ENCODE measurements at places on chromosomes 6 and 20.

DNA sequence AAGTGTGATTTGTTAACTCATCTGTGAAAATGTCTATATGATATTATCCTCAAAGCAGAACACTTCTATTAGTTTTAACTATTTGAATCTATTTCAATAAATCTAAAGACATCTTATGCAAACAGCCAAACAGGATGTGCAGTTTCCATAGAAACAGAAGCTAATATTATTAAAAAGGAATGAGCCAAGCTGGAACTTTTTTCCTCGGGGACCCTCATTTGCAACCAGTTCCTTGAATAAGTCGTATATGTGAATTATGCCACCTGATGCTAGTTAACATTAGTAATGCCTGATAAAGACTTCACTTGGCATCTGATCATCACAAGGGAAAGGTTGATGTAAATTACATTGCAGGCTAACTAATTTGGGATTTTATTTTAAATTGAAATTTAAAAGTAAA, 216.9 kb upstream of the SMLR1 start:
- DNase-seq: no peak

- DNase-seq: no peak
Observed at GRCh38 chr6:22921828-22922227, 352.5 kb downstream of the HDGFL1 start.

GRCh38 chr6:53199156-53199555, 50.5 kb upstream of the GCM1 start:
- no peak for DNase-seq

GRCh38 chr6:87756858-87757257, 54.8 kb upstream of the AKIRIN2 start:
- DNase-seq: peak; percentile 3

All from activated CD4-positive, alpha-beta T cell treated with anti-CD3 and anti-CD28 coated beads for 24 hours (primary cell).